Right renal pelvis (tissue), 4 donors: ENCODE measurements at places on chromosomes 2 and 18.

GRCh38 chr2:128501700-128502099, 183.0 kb upstream of the HS6ST1 start:
- no peak for DNase-seq

- DNase-seq, result no peak
Measured at GRCh38 chr18:2979129-2979528, 33.8 kb downstream of the LPIN2 start.

- no peak for DNase-seq
Measured at GRCh38 chr2:134352844-134353243, 99.0 kb downstream of the MGAT5 start.

DNA sequence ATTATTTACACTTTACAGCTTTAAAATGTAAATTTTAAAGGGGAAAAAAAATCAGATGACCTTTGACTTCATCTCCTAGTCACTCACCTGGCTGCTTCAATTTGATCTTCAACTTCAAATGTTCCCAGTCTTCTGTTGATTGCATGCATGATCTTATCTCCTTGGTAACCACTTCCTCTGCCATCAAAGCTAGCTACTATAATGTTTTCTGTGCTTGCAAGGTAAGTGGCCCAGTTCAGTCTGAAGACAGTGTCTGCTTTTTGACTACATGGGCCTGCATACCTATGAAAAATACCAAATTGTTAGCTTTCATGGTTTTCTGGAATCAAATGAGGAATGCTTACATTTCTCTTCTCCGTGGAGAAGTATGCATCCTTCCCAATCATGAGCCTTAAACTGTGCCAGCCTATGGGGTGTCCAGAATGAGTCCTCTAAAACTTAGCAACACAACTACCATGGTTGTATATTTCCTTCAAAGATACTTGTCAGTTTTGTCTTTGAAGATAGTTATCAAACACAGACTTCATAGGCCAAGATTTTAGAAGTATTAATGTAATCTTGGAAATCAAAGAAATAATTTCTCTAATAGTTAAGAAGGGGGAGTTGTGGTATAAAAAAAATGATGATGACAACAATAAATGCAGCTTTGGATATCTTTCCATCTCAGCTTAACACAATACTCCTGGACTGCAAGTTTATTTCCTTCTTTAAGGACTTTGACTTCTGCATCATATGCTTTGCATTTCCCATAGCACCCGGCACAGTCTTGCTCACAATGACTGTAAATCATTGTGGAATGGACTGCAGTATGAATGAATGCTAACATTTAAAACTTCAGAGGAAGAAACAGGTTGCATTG, 62.1 kb downstream of the DPP4 start:
- no peak for DNase-seq

GRCh38 chr2:199955007-199955338, 318 bp downstream of the TYW5 start:
- peak; percentile 12 for DNase-seq

DNA sequence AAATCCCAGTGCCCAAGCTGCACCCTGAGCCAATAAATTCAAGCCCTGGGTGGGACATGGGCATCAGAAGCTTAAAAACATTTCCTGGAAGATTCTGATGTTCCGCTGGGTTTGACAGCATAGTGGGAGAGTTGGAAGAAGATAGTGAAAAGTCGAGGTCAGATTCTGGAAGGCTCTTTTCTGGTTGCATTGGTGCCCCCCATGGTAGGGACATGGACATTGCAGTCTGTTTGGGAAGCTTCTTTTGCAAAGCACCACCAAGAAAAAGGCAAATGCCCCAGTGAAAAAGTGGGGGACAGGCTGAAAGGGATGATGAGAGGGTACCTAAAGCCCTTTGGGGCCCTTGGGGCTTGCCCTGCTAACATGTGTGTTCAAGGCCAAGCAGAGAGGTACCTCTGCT, 21.0 kb downstream of the MERTK start:
- no peak for DNase-seq

- DNase-seq, result no peak
Measured at GRCh38 chr2:53631313-53632125, 136.1 kb upstream of the CHAC2 start.

DNA sequence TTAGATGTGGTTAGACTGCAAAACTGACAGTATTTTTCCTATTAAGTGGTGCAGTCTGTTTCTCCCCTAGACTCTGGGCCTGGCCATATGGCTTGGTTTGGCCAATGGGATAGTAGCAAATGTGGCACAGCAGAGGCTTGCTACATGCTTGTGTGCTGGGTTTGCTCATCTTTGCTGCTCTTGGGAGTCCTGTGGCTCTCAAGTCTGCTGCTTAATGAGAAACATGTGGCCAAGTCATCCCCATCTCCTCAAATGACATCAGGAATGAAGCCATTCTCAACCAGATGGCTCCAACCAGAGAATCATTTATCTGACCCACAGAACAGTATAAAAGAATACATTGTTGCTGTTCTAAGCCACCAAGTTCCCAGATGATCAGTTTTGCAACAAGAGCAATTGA, 57.1 kb upstream of the PAX3 start:
- no peak for DNase-seq

GRCh38 chr18:44792456-44793061, 111.9 kb downstream of the SETBP1 start:
- DNase-seq, result no peak

GRCh38 chr2:39508198-39508597, 71.1 kb upstream of the MAP4K3 start:
- DNase-seq, result no peak

- DNase-seq, result no peak
Measured at GRCh38 chr18:10081492-10081891, 167.7 kb downstream of the VAPA start.

DNA sequence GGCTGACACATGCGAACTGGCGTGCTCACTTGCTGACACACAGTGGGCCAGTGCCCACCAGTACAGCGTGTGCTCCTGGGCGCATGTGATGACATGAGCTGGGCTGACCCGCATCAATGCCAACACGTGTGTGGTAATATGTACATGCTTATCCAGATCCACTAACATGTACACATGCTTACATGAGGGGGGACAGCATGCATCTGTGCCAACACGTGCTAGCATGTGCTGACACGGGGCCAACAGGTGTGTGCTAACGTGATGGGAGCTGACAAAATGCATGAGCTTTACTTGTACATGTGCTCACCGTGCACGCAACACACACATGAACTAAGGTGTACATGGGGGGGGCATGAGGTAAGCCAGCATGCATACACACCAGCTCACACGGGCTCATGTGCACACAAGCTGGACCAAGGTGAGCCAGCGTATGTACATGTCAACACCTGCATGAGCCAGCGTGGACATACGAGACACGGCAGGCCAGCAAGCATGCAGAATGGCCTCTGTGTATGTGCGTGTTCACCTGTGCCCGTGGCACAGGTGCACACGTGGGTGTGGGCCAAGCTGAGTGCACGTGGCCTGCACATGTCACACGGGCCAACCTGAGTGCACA, 28.5 kb downstream of the GPC1 start:
- DNase-seq, result no peak

DNA sequence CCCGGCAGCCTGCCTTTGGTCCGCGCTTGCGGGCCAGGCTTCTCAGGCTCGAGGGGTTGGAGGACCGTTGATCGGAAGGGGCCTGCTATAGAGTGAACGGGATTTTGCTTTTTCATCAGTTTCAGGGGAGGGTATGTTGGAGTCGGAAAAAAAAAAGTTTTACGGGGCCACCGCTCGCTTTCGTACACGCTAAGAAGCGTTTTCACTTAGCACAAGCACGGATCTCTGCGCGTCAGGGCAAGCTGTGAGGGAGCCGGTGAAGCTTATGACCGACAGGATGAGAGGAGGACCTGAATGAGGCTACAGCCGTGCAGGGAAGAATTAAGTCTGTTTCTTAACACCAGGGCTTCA, 443 bp downstream of the CPSF3 start:
- DNase-seq, result no peak

DNA sequence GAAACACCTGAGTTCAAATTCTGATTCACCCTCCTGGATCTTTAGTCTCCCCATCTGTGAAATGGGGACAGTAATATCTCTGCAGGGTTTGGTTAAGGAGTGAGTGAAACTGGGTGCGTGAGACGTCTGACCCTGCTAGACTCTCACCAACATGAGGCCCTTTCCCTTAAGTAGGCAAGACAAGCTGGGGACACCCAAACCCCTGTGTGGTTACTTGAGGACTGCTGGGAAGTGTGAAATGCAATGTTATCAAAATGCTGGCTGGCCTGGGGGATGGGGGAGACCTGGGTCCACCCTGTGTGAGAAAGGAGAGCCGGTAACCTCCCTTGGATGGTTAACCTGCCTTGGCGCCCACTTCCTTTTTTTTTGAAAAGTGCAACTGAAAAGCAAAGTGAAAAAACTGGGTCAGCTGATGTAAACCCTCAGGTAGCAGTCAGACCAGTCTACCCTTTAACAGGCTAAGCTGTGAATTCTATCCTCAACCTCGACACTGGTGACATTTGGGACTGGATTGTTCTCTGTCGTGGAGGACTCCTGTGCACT, 82.3 kb downstream of the INPP5D start:
- no peak for DNase-seq

DNA sequence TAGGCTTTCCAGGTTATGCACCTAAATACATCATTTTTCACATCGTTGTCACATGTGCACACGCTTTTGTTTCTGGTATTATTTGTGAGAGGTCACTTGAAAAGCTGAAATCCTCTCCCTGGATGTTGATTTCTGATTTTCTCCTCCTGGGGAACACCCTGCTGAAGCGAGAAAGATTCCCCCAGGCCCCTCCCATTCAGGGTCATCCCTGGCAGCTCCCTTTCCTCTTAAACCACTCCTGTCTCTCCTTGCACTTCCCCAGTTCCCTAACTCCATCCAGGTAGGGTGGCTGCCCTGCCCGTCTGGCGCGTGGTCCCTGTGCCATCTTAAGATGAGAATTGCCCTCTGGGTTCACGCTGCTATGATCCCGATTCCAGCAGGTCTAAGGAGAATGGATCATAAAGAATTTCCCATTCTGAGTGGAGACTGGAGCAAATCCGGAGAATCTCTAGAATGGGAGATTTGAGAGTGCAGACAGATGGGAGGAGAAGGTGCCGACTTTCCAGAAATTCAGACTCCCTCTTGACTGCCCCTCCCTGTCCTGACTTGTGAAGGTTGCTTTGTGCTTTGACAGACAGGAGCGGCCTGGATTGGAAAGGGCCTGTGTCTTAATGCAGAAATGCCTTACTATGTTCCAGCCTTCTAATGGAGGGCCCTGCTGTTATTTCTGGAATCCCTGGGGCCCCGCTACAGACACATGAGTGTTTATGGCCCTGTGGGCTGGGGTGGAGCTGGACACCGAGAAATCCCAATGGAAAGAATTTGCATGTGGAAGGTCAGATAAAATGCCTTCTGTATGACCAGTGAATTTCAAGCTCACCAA, 1.3 kb upstream of the YWHAQ start:
- no peak for DNase-seq

GRCh38 chr2:103986001-103986400, 867.9 kb upstream of the POU3F3 start:
- DNase-seq, result no peak

GRCh38 chr2:185990861-185991525, 252.4 kb downstream of the FSIP2 start:
- no peak for DNase-seq

- DNase-seq, result no peak
Measured at GRCh38 chr18:23910032-23910431, 104.5 kb upstream of the TTC39C start.

GRCh38 chr2:178999476-178999875, 50.5 kb downstream of the CCDC141 start:
- no peak for DNase-seq

DNA sequence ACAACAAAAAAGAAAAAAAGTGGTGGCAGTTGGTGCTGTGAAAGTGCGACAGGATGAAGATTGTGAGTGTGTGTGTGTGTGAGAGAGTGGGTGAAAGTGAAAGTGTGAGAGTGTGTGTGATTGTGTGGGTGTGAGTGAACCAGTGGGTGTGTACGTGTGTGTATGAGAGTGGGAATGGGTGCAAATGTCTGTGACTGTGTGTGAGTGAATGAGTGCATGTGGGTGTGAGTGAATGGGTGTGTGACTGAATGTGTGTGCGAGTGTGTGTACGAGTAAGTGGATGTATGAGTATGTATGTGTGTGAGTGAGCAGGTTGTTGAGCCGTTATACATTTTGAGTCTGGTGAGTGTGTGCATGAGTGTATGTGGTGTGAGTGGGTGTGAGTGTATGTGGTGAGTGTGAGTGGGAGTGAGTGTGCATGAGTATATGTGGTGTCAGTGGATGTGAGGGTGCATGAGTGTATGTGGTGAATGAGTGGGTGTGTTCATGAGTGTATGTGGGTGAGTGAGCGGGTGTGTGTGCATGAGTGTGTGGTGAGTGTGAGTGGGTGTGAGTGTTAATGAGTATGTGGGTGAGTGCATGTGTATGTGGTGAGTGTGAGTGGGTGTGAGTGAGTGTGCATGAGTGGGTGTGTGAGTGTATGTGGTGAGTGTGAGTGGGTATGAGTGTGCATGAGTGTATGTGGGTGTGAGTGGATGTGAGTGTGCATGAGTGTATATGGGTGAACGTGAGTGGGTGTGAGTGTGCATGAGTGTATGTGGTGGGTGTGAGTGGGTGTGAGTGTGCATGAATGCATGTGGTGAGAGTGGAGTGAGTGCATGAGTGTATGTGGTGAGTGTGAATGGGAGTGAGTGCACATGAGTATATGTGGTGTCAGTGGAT, 69.3 kb upstream of the HPCAL1 start:
- DNase-seq, result no peak

DNA sequence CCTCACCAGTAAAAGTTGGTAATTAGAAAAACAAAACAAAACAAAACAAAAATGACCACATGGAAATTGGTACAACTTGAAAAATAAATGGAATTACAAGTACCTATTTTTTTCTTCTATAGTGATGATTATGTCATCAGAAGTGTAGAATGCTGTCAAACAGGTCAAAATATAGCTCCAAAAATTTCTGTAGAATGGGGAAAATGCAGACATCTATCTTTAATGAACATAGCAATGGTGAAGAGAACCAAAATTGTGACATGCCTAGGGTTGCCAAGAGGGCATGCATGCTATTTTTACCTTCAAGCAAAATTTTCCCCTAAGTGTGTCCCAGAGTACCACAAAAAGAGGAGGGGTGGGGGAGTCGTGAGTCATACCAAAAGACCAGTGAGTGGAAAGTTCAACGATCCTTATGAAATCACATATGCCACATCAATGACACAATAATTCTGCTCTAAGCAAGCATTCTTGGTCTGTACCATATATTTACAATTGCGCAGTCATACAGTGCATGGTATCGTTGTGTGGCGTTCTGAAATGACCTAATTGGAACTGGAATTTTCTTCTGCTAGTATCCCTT, 1436.4 kb downstream of the SUCLG1 start:
- no peak for DNase-seq

- DNase-seq, result no peak
Measured at GRCh38 chr2:58313926-58314325, 72.8 kb upstream of the FANCL start.

- DNase-seq, result no peak
Measured at GRCh38 chr2:128624956-128625355, 306.3 kb upstream of the HS6ST1 start.
